ENCODE measurements at places on chromosomes 1 and 21.

DNA sequence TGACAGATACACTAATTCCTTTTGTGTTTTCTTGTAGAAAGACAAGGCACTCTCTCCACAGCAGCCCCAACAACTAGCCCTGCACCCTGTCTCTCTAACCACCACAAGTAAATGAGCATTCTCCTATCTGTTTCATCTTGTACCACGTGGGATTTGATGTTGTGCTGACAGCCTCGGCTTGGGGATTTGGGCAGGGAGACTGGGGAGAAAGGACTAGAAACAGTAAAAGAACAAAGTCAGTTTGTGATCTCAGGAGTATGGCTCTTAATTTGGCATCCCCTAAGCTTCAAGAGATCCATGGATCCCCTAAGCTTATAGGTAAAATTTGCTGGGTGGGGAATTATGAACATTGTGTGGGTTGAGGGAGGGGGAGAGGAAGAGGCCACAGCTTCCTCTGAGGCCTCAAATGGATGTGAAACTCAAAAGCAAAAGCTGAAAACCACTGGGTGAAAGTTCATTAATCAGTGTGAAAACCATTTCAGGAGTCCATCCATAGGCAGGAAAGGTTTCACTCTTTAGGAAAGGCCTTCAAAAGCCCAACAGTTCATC is 3.1 kb downstream of the C1orf162 start:
- no peak for DNase-seq

DNA sequence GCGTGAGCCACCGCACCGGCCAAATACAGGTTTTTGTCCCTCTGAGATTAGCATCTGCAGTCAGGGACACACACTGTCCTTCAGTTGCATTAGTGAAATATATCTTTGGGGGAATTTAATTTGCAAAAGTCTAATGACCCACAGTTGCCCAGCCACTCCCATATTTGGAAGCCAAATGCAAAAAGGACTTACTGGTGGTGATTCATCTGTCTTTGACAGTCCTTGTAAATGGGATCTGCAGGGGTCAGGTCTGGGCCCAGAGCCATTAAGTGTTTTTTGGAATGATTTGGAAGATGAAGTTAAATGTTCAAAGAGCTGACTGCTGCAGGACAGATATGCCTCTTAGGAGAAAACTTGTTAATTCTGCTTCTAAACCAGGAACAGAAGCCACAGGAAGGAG is 44.6 kb upstream of the DNASE2B start:
- no peak for DNase-seq

GRCh38 chr21:25107708-25108107 is 499.6 kb downstream of the MRPL39 start:
- DNase-seq, result no peak

- DNase-seq, result no peak
Measured at GRCh38 chr21:44654576-44655175, at the start of gene KRTAP12-4. Gene KRTAP12-4 (minus strand): TSS chr21:44654659. CDS start chr21:44654614, 45 bp downstream.

- no peak for DNase-seq
Measured at GRCh38 chr1:15368888-15369287, 40.8 kb upstream of the EFHD2 start.

- no peak for DNase-seq
Measured at GRCh38 chr1:2091611-2092604, 41.7 kb downstream of the PRKCZ start.

GRCh38 chr1:192011525-192011924 is 146.7 kb upstream of the RGS18 start:
- no peak for DNase-seq

DNA sequence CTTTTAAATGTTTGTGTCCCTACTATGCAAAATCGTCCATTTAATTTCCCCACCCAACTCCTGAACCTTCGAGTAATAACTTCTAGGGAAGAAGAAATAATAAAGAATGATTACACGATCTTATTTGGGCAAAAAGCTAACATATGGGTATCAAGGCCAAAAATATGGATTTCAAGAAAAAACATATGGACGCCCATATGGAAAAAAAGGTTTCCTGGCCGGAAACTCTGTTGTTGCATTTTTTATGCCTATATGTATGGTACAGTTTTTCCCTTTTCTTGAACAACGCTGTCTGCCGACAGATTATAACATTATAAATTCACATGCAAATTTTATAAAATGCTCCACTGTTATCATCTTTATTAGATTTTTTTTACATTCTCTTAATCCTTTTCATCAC is 167.6 kb upstream of the ESRRG start:
- DNase-seq, result no peak

DNA sequence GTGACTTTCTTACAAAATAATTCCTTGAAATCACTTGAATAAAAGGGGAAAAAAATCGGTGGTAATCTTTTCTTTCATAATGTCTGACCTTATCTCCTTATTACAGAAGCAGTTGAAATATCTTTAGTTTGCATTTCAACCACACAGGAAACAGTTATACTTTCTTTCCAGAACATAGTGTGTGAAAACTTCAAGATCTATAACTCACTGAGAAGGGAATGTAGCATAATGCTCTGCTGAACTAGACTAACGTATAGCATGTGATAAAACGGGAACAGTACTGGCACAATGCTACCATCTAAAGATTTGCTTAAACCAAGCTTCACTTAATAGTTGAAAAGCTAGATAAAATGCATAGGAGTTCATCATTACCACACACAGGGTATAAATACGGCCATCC is 45.0 kb downstream of the VAV3 start:
- DNase-seq, result no peak

DNA sequence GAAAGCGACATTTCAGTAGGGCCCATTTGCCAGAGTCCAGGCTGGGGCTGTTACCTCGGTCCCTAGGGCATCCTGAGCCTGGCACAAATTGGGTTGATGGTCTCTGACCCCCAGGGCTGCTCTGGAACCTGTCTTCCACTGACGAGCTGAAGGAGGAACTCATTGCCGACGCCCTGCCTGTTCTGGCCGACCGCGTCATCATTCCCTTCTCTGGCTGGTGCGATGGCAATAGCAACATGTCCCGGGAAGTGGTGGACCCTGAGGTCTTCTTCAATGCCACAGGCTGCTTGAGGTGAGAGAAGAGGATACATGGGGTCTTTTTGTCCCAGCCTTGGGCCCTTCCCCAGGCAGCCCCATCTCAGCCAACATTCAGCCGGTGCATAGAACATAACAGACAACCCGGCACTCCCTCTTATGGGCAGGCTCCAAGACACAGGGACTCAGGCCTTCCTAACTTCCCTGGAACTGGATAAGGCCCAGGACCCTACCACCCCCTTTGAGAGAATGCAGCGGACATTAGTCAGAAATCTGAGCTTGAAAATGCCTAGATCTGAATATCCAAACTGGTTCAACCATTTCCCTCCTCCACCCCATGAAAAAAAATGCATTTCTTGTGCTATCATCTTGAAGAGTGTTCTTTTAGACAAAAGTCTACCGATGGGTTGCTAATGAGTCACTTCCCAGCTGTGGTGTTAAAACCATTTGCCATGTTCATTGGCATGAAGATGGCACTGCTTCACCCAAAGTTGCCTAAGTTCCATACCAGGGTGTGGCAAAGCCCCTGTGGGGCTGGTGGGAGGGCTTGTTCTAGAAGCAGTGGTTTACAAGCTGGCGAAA is 35.4 kb downstream of the PKP1 start:
- DNase-seq, result no peak

GRCh38 chr1:211194826-211195225 is 60.9 kb upstream of the KCNH1 start:
- DNase-seq, result no peak

- no peak for DNase-seq
Measured at GRCh38 chr21:35059742-35060141, 10.6 kb upstream of the RUNX1 start.

GRCh38 chr1:17697458-17697857 is 57.7 kb upstream of the ACTL8 start:
- no peak for DNase-seq

- DNase-seq, result no peak
Measured at GRCh38 chr1:197902131-197902453, 338 bp upstream of the C1orf53 start.

- no peak for DNase-seq
Measured at GRCh38 chr1:214707306-214708087, 104.5 kb downstream of the CENPF start.

- DNase-seq, result no peak
Measured at GRCh38 chr21:32653326-32653901, 41.2 kb upstream of the CFAP298 start.

GRCh38 chr21:41832596-41833496 is 46.3 kb downstream of the PRDM15 start:
- DNase-seq, result no peak

DNA sequence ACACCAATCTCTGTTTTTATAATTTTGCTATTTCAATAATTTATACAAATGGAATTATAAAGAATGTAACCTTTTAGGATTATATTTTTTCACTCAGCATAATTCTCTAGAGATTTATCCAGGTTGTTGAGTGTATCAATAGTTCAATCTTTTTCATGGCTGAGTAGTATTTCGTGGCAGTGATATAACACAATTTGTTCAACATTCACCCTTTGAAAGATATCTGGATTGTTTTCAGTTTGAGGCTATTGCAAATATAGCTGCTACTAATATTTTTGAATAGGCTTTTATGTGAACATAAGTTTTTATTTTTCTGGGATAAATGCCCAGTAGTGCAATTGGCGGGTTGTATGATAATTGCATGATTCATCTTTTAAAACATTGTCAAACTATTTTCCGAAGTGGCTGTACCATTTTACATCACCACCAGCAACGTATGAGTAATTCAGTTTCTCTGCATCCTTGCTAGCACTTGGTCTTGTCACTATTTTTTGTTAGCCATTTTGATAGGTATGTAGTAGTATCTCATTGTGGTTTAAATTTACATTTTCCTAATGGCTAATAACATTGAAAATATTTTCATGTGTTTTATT is 55.6 kb upstream of the ABCD3 start:
- no peak for DNase-seq

GRCh38 chr1:197485790-197486189 is 217.7 kb downstream of the CRB1 start:
- DNase-seq, result no peak

DNA sequence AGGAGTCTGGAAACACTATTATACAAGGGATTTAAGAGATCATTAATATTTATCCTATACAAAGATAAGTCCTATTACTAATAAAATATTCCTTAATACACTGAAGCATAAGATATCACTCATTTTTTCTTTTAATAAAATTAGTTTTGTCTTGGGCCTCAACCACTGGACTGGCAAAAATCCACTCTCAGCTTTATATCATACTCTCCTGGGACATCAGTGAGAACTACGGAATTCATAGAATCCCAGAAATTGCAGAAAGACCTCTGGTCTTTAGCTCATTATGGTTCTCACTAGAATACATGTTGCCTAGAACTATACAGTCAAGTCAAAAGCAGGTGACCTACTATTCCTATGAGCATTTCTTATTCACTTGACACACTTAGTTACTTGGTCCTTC is 285.0 kb downstream of the LRRC40 start:
- DNase-seq, result no peak

- no peak for DNase-seq
Measured at GRCh38 chr1:52558941-52559340, 6.0 kb upstream of the TUT4 start.

GRCh38 chr1:97942161-97943123 is 21.6 kb upstream of the DPYD start:
- no peak for DNase-seq

DNA sequence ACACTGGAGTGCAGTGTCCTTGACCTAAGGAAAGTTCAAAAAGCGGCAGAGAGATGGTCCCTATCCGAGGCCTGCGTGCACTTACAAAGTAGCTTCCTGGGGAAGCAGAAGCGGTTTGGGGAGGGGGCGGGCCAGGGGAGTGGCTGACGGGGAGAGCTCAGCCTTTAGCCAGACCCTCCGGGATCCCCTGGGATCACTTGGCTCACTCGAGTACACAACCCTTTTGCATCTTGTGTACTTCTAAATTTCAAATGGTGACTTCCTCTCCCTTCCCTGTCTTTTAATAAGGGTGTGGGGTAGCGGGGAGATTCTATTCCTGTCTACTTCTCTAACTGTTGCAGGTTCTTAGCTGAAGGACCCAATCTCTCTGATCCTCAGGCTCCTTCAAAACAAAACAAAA is 18.1 kb upstream of the SNX27 start:
- DNase-seq, result no peak

- DNase-seq, result no peak
Measured at GRCh38 chr1:115829023-115829674, 11.8 kb downstream of the NHLH2 start.

- no peak for DNase-seq
Measured at GRCh38 chr1:155077758-155078445, 735 bp upstream of the EFNA3 start.

DNA sequence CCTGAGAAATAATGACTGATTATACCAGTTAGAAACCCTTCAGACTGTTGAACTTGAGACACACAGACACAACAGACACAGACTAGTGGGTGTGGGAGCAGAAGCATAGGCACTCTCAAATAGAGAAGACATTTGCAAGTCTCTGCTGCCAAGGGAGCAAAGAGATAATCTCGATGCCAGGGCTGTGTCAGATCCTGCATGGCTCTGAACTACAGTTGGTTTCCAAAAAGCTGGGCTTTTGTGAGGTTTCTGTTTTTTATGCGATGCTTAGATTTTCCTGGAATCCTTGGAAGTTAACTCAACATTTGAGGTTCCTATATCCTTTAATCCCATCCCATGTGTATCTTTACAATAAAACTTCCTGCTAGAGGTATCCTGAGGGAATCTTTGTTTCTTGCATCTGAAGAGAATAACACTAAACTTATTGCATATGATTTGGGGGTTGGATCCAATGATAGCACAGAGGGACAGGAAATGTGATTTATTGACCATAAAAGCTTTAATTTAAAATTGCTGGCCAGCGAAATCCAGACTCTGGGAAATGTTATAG is 236.4 kb downstream of the SPATA17 start:
- no peak for DNase-seq

DNA sequence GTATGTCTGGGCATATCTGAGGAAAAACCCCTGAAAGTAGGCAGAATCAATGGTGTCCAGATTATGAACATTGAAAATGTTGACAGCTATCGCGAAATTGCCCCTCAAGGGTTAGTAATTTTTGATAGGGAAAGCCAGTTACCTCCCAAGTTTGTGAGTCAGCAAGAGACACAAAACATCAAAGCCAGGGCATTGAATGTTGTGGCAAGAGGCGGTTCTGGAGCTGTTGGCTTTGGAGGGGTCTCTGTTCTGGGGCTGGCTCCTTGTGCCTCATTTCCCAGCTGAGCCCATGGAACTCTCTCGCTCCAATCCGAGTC is 10.6 kb upstream of the S100A11 start:
- no peak for DNase-seq

DNA sequence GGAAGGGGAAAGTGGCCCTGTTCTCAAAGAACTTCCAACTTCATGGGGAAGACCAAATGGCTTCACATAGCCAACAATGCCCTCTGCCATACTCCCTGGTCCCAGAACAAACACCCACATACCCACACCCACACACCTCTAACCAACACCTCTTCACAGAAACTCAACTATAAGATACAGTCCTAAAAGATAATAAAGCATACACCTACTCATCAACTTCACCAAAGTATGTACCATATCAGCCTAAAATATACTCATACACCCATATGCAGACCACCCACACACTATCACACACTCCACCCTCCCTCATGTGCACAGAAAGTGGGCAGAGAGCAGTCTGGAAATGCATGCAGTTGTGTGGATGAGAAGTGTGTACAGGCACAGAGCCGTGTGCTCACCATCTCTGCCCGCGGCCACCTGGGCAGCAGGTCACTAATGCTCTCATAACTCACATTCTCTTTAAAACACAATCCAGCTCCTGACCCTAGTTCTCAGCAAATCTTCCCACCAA is 27.7 kb downstream of the IQGAP3 start:
- DNase-seq, result no peak
